Retinal pigment epithelial cell (primary cell): ENCODE measurements at places on chromosomes 12 and 14.

DNA sequence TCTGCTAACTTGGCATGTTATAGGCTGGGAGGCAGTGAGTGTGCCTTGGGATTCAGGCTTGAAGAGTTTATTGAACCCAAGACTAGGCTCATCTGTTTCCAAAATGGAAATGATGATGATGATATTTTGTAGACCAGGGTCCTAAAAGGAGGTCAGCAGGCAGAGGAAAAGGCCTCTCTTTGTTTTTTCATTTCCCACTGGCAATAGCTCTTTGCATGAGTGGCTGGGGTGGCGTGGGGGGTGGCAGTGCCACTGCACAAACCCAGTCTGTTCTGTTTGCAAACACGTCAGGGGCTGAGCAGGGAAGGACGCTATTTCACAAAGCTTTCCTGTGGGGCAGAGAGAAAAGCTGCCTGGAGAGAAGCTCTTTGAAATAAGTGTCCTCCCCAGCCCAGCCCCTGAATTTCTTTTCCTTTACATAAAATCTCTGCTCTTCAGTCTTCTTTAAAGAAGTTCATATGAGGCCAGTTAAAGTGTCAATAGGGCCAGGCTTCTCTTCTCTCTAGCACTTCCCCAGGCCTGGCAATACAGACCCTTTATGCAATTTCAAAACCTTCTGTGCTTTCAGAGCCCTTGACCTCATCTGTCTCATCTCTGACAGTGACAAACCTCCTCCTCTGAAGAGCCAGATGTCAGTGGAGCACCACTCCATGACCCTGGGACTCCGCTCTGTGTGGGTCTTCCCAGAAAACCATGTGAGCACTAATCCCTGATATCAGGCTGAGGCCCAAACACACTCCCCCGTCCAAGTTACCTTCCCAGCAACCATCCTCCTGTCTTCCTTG lies 72.8 kb downstream of the ZNF664 start:
- DNase-seq: no peak

GRCh38 chr12:12636641-12637040 lies 25.0 kb downstream of the CREBL2 start:
- no peak for DNase-seq

DNA sequence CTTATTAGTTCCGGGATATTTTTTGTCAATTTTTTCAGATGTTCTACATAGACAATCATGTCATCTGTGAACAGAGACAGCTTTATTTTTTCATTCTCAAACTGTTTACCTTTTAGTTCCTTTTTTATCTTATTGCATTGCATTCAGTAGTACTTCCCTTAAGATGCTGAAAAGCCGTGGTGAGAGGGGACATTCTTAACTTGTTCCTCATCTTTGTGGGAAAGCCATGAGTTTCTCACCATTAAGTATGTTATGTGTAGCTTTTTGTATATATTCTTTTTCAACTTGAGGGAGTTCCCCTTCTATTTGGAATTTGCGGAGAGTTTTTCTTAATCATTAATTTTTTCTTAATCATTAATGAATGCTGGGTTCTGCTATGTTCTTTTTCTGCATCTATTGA lies 1727.1 kb upstream of the SEL1L start:
- no peak for DNase-seq

GRCh38 chr12:3604748-3605586 lies 114.0 kb downstream of the PRMT8 start:
- DNase-seq: peak; percentile 9

DNA sequence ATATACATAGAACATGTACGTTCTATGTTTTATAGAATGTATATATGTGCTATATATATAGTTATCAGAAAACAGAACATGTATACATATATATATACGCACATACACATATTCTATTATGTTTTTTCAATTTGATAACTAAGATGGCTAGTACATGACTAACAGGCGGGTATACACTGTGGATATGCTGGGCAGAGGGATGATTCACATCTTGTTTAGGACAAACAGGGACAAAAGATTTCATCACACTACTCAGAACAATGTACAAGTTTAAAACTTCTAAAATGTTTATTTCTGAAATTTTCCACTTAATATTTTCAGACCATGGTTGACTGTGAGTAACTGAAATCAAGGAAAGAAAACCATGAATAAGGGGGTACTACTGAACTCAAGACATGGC lies 17.4 kb downstream of the TIMELESS start:
- DNase-seq: no peak

GRCh38 chr12:71755146-71755892 lies 656 bp downstream of the RAB21 start:
- DNase-seq: no peak

GRCh38 chr12:27297566-27297965 lies 35.1 kb upstream of the BMAL2 start:
- DNase-seq: no peak

GRCh38 chr14:96979611-96980074 lies 182.5 kb downstream of the VRK1 start:
- DNase-seq: no peak

- no peak for DNase-seq
These were observed 25.6 kb downstream of the SENP1 start for GRCh38 chr12:48080285-48080684.

- no peak for DNase-seq
These were observed 15.6 kb downstream of the BAG5 start for GRCh38 chr14:103546652-103547454.

DNA sequence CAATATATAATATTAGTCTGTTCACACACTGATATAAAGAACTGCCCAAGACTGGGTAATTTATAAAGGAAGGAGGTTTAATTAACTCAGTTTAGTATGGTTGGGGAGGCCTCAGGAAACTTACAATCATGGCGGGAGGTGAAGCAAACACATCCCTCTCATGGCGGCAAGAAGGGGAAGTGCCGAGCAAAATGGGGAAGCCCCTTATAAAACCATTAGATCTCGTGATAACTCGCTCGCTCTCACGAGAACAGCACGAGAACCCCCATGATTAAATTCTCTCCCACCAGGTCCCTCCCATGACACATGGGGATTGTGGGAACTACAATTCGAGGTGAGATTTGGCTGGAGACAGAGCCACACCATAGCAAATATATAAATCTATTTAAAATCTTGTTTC lies 269.8 kb downstream of the ATP23 start:
- DNase-seq: no peak

DNA sequence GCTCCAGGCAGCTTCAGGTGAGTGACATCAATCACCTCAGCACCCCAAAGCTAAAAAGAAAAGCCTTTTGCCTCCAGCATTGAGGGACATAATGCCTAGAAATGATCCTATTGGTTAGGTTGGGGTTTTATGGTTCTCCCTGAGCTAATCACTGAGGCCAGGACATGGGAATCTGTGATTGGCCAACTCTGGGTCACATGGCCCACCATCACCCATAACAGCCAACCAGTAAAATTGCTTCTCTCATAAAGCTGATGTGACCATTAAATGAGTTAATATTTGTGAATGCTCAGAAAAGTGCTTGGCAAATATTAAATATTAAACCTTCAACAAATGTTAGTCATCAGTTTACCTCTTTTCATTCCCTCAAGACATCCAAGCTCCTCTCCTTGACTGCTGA lies 60.2 kb downstream of the TBX3 start:
- no peak for DNase-seq

DNA sequence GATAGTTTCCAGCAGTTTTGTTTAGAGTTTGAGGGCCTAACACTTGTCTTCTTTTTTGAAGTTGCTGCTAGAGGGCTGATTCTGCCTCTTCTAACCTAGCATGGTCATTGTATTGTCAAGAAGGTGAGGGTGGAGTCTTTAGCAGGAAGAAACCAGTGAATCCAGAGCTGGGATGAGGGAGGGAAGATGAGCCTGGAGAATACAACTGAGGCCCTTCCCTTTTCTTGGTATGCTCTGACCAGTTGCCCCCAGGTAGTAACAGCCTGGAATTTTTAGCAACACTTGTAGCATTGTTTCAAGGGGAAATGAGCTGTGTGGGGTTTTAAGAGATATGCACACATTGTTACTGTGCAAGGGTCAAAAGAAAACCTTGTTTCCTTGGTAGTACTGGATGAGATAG lies 9.0 kb downstream of the FLVCR2 start:
- DNase-seq: no peak

DNA sequence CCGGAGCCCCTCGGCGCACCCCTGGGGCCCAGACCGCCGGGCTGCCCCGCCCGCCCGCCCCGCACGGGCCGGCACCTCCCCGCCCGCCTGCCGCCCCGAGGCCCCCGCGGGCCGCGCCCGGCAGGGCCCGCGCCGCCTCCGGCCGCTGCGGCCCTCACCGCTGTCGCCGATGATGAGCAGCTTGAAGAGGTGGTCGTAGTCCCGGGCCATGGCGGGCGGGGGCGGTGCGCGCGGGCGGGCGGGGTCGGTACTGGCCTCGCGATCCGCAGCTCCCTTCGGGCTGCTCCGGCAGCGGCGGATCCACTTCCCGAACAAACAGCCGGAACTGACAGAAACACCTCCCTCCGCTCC lies at the start of gene RAB35:
TSS of gene RAB35 (minus strand) at position 313 of the 351 bp plus-strand sequence. CDS start at position 210, 103 bp downstream.
- no peak for DNase-seq

GRCh38 chr12:94831081-94831751 lies 172.3 kb downstream of the NDUFA12 start:
- no peak for DNase-seq

GRCh38 chr12:67573566-67573965 lies 75.0 kb upstream of the DYRK2 start:
- no peak for DNase-seq

DNA sequence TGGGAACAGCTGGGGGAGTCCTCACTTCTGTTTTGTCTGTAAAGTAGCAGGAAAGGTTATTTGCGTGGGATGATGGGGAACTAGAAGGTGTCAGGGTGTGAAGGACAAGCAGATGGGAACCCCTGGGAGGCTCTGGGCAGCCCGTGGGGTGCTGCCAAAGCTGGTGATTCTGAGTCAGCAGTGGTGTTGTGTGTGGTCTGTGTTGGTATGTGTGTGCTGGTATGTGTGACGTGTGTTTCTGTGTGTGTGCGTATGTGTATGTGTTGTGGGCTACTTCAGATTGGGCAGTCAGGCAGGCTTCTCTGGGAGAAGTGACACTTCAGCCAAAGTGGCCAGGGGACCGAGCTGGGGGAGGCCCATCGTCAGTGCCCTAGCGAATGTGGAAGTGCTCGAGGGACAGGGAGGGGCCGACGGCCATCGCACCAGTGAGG lies 15.3 kb upstream of the BDKRB2 start:
- DNase-seq: no peak

DNA sequence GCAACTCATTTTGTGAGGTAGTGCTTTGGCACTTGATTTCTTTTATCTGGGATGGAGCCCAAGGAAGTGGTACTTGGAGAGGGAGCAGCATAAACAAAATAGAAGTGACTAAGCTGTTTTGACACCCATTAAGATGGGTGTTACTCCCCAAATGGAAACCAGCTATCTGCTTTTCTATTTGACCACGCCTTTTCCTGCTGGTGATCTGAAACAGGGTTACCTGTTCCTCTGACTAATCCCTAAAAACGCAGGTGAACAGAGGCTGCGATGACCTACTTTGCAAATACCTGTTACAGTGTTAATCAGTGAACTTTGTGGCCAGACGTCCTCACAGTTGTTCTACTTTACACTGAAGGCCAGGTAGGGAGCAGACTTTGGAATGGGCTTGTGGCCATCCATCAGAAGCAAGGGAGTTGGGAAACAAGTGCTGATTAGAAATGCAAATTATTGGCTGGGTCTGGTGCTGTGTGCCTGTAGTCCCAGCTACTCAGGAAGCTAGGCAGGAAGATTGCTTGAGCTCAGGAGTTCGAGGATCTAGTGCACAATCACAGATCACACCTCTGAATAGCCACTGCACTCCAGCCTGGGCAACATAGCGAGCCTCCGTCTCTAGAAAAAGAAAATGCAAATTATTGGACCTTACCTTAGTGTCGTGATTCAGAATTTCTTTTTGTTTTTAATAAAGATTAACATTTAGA lies 58.3 kb upstream of the HECTD1 start:
- DNase-seq: no peak

DNA sequence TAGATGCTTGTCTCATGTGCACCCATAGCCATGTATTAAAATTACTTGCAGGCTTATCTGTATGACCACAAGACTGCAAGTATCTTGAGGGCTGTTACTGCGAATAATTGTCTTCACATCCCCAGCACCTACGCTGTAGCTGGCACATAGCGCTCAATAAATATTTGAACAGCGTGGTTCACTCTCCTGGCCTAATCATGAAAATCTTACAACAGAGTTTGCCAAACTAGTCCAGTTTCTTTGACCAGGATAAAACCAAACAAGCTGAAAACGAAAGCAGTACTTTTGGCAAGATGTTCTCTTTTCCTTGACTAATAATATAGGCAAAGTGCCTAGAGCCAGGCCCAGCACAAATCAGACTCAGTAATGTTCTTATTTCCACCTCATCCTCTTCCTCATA lies 106.7 kb downstream of the RPS29 start:
- DNase-seq: no peak

GRCh38 chr12:14238221-14238792 lies 127.2 kb upstream of the ATF7IP start:
- no peak for DNase-seq

- no peak for DNase-seq
These were observed 47.6 kb downstream of the TMEM132C start for GRCh38 chr12:128314611-128315010.

GRCh38 chr12:20368114-20368650 lies at the start of gene PDE3A:
PDE3A (plus strand) TSS chr12:20368537; CDS start chr12:20369285, 748 bp downstream.
- peak; percentile 62 for DNase-seq
